Cardiac septum (tissue), 1 donor: ENCODE measurements at places on chromosomes 4 and X. TPM values are rescaled to one million over a fixed set of nuclear protein-coding genes. Genes with fewer than 3 reads are reported as not detected.

The PFKFB1 gene
- 0.35 TPM for total RNA-seq

The KLHL4 gene
- total RNA-seq, result 2.0 TPM

The ADH7 gene
- total RNA-seq, result not detected

The PPARGC1A gene
- total RNA-seq, result 99.6 TPM

The CDKL2 gene
- total RNA-seq, result 0.70 TPM

The ATP2B3 gene
- 0.16 TPM for total RNA-seq

The CFAP99 gene
- not detected for total RNA-seq

DNA sequence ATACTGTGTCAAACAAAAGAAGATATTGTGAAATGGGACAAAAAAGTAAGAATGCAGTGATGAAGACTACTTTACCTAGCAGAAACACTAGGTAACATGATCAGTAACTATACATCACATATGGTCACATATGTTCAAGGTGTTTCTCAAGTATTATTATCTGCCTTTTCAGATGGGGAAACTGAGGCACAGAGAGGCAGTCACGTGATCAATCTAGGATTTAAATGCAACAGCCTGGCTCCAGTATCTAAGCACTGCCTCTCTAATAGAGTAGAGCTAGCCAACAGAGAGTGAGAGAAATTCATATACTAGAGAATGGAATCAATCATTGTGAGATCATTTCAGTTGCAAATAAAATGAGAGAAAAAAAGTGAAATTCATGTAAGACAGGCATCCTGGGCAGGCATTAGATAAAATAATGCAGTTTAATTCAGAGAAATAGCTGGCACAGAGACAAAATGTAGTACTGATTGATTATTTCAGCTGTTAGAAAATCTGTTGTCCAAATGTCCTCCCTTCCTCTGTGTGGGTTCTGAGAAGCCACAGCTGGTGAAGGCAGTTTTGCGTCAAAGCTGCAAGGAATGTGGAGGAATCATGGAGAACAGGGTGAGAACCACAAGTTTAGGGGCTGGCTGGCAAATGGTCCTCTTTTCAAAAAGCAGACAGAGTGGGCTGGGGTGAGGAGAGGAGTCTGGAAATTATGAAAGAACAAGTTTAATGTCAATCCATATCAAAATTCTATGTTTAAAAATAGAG, 26.0 kb downstream of the SMIM43 start:
- DNase-seq, result no peak

- DNase-seq, result no peak
Measured at GRCh38 chr4:6458528-6458927, 13.9 kb downstream of the PPP2R2C start.

DNA sequence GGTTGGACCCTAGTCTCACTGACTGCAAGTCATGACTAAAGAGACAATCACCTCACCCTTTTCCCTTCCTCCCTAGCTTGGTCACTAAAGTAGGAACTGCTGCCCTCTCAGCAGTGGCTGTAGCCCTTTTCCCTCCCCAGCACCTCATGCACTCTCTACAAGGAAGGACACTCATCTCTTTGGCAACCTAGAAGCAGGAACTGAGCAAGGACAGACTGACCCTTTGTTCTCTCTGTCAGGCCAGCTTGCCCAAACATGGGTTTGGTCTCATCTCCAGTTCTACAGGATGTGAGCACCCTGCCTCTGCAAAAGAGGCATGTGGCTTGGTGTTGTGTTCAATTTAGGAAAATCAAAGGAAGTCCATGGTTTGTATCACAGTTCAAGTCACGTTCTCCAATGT, 15.8 kb downstream of the LEF1 start:
- no peak for DNase-seq

GRCh38 chr4:85595098-85595775, 120.3 kb downstream of the ARHGAP24 start:
- no peak for DNase-seq

DNA sequence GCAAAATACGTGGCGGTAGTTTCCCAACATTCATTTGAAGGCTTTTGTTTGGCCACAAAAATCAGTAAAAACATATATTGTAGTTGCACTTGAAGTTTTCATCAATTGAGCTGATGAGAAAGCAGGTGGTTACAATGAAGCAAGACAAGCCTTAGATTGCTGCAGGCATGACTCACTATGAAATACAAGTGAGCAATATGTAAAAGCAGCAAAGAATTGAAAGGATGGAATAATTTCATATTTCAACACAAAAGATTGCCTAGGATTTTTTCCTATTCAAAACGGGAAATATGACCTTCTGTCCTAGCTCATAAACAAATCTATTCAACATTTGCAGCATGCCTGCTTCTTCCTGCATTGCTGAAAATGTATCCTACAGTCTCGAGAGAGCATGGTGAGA, 190.9 kb upstream of the BANK1 start:
- DNase-seq, result no peak

DNA sequence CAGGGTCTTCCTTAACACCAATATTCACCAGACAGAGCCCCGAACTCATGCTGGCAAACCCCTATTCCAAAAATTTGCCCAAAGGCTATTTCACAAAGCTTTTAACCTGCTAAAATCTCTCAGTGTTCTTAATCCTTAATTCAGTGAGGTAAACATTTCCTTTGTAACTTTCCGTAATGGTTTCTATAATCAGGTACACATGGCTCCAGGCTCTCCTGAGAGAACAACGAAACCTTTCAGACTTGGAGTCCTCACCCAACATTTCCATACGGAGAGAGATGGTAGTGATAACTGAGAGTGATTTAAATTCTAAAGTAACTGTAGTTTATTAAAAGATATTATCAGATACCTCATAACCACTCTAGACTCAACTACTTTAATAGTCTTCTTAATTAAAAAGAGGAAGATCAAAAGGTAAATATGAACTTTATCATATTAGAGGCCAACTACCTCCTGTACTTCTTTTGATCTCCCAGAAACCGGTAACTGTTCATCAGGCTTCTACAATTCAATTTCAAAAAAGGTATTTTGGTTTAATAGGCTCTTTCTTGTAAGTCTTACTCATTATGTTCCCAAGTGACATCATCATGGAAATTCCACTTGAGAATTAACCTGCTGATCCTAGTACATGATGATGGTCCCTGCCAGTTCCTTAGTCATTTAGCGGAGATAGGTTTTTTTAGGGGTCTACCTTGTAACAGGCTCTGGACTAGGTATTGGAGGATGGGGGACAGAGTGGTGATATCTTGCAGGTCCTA, 91.4 kb upstream of the UCP1 start:
- DNase-seq, result no peak

- DNase-seq, result no peak
Measured at GRCh38 chr4:71004281-71004851, 10.9 kb downstream of the DCK start.

DNA sequence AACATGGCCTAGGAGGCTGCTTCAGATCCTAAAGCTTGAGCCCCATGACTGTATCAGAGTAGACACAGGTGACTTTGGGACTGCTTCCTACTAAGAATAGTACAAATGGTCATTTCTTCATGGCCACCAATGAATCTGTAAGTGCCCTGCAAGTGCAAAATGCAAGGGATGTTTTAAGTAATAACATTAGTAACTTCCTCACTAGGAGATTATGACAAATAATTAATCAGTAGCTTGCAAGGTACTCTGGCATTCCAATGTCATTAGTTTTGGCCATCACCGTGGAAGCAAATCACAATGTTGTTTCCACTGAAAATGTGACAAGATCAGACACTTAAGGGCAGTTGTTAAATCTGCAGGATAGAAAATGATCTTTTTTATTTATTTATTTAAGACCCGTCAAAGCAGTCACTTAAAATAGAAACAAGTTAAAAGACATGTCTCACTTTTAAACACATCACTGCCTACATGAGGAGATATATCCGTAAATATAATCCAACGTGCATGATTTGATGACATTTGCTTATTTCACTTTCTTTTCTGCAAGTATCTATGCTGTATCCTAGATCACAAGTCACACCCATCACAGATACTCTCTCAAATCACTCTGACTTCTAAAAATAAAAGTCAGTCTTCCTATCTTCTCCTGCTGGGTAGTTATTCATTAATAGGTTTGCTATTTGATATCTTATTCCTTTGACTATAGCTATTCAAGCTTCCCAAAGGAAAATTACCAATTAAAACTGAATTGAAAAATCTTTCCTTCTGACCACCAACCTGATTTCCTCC, 400.6 kb downstream of the IL15 start:
- no peak for DNase-seq
